ENCODE measurements at places on chromosomes 11 and 22.
A peak's percentile ranks its signal among the peaks of the same experiment; 100 is the strongest.

- DNase-seq = no peak
Measured at GRCh38 chr11:79244798-79245197, 196.0 kb downstream of the TENM4 start.

GRCh38 chr22:30169002-30169401 lies 77.6 kb downstream of the LIF start:
- no peak for DNase-seq

DNA sequence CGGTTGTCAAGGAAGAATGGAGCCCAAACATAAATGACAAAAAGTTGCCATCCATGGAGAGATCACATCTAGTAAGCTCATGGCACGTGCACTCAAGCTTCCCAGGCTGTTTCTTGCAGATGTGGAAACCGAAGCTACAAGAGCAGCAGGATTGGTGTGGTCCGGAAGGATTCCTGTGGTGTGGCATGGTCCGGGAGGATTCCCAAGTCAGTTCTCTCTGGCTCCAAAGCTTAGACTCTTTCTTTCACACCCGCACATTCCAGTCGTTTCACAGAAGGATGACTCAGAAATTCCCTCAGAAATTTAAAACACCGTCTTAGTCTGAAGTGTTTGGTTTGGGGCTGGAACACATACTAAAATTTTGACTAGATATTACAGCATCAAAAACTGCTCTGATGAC lies 78.0 kb upstream of the DRD2 start:
- DNase-seq = no peak

- DNase-seq = no peak
Measured at GRCh38 chr11:35358391-35358790, 61.0 kb downstream of the SLC1A2 start.

DNA sequence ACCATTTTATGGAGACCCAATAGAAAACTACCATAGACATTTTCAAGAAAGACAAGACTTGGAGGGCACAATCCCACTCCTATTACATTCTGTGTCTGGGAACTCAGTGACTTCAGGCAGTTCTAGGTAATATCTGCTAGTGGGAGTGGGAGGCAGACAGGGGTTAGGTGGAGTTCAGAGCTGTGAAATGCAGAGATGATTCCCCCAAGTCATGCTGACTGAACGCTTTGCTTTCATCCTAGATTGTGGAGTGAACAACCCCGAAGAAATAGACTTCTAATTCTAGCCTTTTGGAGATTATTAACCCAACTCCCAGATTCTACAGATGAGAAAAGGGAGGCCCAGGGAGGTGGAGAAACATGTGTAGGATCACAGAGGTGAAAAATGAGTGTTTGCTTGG lies 437.8 kb upstream of the CADM1 start:
- no peak for DNase-seq

DNA sequence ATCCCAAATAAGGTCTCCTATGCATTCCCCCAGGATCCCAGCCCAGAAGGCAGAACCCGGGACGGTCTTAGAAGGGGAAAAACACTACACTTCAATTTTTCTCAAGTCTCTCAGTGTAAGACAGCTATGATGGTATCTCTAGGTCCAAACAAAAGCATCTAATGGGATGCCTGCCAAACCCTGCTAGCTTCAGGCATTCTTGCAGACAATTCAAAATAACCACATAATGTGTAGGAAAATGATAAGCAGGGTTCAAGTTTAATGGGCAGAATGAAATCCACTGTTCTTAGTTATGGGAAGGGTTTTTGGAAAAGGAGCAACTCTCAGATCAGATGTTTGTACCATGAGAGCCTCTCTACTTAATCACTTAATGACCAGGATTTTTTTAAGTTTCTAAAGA lies 119.8 kb upstream of the ANO1 start:
- DNase-seq = no peak

GRCh38 chr11:107821199-107821927 lies 37.2 kb downstream of the SLC35F2 start:
- DNase-seq = no peak

DNA sequence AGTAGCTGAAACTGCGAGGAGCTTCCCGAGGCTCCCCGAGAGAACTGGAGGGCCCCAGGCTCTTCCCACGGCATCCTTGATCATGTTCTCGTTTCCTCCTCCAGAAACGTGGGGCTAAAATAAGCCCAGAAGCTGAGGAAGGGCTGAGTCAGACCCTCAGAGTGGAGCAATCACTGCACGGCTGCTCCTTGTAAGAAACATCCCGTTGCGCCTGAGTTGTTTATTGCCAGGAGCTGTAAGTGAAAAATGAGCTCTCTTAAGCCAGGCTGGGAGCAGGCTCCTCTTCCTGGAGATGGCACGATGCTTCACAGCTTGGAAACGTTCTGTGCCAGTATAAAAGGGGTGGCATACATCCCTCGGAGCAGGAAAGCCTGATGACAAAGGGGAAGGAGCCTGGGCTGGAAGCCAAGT lies 47.3 kb upstream of the SYN3 start:
- no peak for DNase-seq

GRCh38 chr11:107789767-107790166 lies 68.8 kb downstream of the SLC35F2 start:
- no peak for DNase-seq

DNA sequence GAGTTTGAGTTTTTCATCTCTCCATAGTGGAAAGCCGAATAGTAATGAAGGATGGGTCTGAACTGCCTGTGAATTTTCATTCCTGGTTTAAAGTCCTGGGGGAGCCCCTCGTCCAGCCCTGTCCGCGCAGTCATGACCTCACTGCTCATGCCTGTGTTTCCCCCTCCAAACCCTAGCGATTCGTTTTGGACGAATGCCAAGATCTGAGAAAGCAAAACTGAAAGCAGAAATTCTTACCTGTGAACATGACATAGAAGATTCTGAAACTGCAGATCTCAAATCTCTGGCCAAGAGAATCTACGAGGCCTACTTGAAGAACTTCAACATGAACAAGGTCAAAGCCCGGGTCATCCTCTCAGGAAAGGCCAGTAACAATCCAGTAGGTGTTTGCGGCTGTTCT lies 30.5 kb downstream of the CDPF1 start:
- DNase-seq = no peak

DNA sequence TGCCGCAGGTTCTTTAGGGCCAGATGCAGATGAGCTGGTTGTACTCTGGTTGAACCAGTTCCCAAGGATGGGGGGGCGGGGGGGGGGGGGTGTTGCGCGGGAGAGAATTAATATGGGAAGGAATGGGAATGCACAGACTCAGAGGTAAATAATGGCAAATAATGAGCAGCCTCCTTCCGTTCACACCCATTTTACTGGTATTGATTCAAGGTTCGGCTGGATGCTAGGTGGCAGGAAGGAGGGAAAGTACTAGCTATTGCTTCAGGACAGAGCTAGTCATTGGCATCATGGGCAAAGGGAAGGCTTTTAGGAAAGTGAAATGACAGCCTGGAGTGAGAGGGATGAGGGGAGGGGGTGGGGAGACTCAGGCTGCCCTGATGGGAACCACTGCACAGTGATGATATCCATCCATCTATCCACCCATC lies at the start of gene VSTM5:
Gene VSTM5 (minus strand): TSS at position 25 of the 425 bp plus-strand sequence. CDS start 116 bp downstream, outside the sequence.
- DNase-seq = no peak

- DNase-seq = no peak
Measured at GRCh38 chr11:105449100-105449734, 160.7 kb upstream of the GRIA4 start.

DNA sequence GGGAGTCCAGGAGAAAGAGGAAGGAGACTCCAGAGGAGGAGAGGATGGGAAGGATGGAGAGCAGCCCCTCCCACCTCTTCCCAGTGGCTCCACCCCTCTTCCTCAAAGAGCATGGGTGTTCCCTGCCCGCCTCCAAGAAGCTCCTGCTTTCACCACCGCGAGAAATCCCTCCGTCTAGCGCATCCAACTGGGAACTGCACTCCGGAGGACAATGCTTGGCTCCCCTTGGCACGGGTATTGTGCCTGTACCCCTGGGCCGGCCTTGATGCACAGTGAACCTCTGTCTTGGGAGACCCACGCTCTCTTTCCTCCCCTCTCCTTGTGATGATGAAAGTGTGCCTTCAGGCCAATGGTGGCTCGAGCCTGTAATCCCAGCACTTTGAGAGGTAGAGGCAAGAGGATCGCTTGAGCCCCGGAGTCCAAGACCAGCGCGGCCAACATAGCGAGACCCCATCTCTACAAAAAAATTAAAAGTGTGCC lies 14.9 kb upstream of the ADA2 start:
- DNase-seq = no peak

- no peak for DNase-seq
Measured at GRCh38 chr11:94417386-94417987, 16.3 kb upstream of the GPR83 start.

DNA sequence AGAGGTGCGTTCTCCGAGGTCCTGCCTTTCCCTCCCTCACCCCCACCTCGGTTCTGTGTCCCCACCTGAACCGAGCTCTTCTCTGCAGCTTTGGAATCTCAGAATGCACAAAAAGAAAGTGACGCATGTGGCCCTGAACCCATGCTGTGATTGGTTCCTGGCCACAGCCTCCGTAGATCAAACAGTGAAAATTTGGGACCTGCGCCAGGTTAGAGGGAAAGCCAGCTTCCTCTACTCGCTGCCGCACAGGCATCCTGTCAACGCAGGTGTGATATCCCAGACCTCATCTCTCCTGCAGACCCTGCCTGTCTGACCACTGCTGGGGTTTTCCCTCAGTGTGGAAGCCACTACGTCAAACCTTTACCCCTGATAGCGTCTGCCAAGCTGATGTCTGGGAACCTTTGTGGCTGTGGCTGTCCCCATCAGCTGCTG lies 13.9 kb downstream of the ACP2 start:
- peak; percentile 29 for DNase-seq

DNA sequence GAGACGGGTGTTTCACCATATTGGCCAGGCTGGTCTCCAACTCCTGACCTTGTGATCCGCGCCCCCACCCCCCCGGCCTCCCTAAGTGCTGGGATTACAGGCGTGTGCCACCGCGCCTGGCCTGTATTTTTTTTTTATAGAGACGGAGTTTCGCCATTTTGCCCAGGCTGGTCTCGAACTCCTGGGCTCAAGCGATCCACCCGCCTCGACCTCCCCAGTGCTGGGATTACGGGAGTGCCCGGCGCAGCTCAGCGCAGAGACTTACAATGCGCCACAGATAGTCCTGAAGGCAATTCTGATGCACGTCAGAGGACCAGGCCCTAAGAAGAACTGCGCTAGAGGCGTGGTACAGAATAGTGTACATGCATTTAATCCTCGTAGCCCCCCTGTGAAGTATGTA lies 587 bp upstream of the VPS51 start:
- no peak for DNase-seq

GRCh38 chr11:59154610-59155009 lies 12.0 kb downstream of the FAM111A start:
- no peak for DNase-seq

- DNase-seq = no peak
Measured at GRCh38 chr22:30731658-30732057, 37.0 kb downstream of the OSBP2 start.

- no peak for DNase-seq
Measured at GRCh38 chr11:80320226-80320625, 879.4 kb upstream of the TENM4 start.

GRCh38 chr11:117825538-117826189 lies 1.1 kb upstream of the FXYD2 start:
- no peak for DNase-seq

- DNase-seq = no peak
Measured at GRCh38 chr11:103661185-103661584, 375.3 kb upstream of the DDI1 start.

DNA sequence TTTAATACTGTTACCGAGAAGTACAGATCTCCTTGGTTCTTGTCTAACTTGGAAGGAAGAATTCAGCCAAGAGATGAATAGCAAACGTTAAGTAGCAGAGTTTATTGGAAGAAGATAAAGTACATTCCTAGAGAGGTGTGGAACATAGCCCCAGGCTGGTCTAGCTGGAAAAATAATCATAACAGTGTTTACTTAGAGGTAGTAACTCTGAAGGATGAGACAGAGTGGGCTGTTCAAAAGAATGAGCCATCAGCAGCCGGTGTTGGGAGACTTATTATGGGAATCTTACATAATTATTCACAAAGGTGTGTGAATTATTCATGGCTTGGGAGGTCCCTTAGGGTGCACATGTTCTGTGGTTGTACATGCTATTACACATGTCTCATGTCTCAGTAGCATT lies 276.5 kb downstream of the LUZP2 start:
- no peak for DNase-seq

DNA sequence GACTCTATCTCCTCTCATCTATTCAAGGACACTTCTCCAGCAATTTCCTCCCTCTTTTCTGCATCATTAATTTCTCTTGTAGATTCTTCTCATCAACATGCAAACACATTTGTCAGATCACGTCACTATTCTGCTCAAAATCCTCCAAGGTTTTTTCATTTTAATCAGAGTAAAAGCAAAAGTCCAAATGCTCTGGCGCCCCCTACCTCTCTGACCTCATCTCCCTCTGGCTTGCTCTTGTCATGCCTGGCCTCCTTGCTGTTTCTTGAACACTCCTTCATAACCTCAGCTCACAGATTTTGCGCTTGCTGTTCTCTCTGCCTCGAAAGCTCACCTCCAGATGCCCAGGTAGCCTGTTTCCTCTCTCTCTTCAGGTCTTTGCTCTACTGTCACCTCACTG lies 22.4 kb downstream of the RTCB start:
- no peak for DNase-seq

DNA sequence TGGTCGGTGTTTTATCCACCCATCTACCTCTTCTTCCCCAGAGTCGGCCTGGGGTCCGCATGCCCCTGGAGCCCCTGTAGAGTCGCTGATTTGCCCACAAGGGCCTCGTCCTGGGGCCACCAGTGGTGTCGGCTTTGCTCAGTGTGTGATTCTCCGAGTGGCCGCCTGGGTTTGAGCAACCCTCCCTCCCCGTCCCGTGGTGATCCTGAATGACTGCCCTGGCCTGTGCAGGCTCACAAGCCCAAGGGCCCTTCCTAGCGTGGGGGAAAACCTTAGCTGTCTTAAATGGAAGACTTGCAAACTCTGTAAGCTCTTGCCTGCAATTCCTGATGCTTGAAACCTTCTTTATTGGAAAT lies 128.3 kb downstream of the OSBP2 start:
- no peak for DNase-seq

GRCh38 chr11:49499117-49499516 lies 290.7 kb upstream of the FOLH1 start:
- DNase-seq = no peak

- no peak for DNase-seq
Measured at GRCh38 chr11:27192184-27192583, 151.6 kb downstream of the BBOX1 start.

- no peak for DNase-seq
Measured at GRCh38 chr11:92332986-92333385, 108.4 kb downstream of the FAT3 start.
